ENCODE measurements at places on chromosomes 5 and 9.

DNA sequence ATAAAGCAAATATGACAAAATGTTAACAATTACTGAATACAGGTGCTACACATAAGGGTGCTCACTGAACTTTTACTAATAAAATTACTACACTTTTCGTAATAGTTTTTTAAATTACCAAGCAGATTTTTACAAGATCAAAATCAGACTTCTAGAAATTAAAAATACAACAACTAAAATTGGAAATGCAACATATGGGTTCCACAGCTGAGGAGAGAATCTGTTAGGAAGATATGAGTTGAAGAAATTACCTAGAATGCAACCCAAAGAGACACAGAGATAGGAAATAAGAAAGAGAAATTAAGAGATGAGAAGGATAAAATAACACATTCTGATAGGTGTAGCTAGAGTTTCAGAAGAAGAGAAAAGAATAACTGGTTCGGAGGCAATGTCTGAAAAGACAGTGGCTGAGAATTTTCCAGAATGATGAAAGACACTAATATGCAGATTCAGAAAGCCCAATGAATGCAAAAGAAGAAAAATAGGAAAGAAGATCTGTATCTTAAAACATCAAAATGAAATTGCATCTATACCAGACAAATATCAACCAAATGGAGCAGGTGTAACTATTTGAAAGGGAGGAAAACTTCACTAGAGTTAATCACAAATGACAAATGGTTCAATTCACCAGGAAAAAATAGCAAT lies 95.8 kb downstream of the MAPKAP1 start:
- no peak for DNase-seq

DNA sequence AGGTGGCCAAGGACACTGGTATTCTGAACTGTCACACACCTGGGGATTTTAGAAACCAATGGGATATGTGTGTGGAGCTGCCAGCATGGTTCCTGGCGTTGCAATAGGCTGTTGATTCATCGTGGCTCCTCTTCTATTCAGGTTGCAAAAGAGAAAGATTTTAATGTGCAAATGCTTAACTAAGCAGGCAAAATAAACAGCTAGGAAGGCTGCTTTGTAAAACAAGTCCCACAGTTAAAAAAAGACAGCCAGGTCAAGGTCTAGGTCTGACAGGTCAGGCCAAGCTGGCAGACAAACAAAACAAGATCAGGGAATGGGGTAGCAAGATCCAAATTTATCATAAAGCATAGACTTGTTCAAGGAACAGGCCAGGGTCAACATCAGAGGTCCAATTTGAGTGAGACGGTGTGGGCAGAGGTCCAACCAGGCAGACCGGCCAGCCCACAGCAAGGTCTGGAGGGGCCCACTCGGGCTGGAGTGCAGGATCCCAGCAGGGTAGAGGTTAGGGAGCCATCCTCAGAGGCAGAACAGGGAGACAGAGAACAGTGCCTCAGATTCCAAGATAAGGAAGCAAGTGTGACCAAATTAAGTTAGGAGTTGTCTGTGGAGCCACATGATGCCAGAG lies 45.6 kb downstream of the SUB1 start:
- DNase-seq: no peak

GRCh38 chr9:35618325-35618727 lies at the start of gene CD72:
TSS of gene CD72 (minus strand) at chr9:35618413. CDS start at chr9:35618303, 110 bp downstream.
- DNase-seq: no peak

DNA sequence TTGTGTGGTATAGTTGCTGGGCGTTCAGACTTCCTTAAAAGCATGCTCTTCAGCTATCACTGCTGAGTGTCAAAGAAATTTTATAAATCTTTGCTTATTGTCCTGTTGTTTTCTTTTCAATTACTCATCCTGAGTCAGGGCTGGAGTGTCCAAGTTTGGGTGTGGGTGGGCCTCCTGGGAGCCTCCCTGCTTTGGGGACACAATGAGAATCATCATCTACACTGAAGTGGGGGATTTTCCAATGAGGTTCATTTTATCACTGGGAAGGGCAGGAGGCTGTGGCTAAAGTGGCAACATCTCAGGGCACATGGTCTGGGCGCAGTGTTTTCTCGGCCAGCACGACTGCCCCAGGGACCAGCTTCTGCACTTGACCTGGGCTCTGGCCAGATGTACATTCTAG lies 19.5 kb downstream of the GFPT2 start:
- DNase-seq: peak; percentile 64

- no peak for DNase-seq
These were observed 2.6 kb upstream of the SEMA6A start for GRCh38 chr5:116577064-116577788.

DNA sequence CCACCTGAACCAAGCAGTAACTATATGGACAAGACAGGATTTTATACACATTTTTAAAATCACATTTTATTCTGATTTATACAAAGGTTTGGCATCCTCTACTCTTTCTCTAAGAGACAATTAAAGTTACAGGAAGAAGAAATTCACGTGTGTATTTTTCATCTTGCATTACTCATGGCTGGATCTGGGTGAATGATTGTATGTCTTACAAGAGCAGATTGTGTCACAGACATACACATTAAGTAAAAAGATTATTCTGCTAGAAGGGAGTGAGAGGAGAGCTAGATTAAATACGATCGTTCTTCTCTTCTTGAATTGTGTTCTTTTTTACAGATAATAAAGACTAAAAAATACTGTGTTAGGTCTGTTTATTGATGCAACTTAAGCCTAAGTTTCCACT lies 20.8 kb upstream of the CEP120 start:
- no peak for DNase-seq

GRCh38 chr9:74644023-74644422 lies 146.9 kb downstream of the RORB start:
- DNase-seq: no peak

- DNase-seq: no peak
These were observed 720 bp downstream of the NOTCH1 start for GRCh38 chr9:136544964-136545691.

DNA sequence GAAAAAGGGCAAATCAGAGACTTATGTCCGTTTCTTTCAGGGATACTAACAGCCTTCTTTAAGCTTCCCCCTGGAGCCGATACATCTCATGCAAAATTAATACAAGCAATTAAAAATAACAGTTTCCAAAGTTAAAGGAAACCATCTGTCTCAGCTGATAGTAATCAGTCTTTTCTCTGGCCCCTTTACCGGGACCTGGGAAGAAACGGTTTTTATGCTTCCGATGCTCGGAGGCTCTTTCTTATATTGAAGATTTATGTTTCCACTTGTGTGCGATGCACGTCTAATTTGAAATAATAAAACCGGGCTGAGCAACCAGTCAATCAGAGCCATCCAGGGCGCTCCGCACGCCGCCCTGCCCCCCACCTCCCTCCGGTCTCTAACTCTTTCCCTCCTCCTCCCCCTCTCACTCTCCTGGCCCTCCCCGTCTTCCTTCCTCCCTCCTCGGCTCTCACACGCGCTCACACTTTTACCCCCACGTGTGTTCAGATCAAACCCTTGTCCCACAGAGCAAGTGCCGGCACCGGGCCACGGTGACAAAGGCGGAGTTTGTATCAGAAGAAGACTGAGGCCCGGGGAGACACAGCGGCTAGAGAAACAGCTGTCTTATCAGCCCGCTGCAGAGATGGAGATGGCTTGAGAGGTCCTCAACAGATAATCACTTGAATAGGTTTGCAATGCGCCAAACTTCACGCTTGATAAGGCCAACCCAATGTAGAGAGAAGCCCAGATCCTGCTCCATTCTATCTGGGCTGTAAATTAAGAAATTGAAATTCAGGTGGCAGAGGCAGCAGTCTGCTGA lies 5.1 kb upstream of the ELAVL2 start:
- DNase-seq: no peak

- peak; percentile 97 for DNase-seq
These were observed 138.8 kb upstream of the COL5A1 start for GRCh38 chr9:134502809-134503211.

DNA sequence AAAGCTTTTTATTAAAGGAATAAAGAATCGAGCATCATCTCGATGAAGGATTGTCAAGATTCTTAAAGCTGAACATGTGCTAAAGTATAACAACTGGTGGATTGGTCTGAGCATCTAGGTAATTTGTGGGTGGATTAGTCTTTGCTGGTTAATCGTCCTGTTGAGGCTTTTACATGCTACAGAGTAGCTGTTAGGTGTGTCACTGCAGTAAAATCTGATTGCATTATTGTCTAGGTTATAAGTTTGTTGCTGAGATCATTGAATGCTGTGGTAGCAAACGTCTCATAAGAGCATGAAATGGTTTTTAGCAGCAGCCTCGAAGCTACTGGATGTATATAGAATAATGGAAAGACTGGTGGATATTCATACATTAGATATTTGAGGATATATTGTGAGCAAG lies 7.2 kb downstream of the FBXO38 start:
- DNase-seq: no peak

DNA sequence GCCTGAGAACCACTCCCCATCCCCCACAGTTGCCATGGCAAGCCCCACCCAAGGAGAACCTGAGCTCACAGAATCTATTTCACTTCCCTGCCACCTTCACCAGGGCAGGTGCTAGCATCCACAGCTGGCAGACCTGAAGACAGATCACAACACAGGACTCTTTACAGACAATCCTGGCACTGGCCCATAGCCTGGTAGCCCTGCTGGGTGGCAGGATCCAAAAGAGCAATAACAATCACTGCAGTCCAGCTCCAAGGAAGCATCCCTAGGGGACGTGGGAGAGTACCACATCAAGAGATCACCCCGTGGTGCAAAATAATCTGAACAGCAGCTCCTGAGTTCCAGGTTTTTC lies 463.2 kb upstream of the PIK3R1 start:
- DNase-seq: no peak

Data from skeletal muscle cell (primary cell).